ENCODE measurements at places on chromosomes 16 and 17.

DNA sequence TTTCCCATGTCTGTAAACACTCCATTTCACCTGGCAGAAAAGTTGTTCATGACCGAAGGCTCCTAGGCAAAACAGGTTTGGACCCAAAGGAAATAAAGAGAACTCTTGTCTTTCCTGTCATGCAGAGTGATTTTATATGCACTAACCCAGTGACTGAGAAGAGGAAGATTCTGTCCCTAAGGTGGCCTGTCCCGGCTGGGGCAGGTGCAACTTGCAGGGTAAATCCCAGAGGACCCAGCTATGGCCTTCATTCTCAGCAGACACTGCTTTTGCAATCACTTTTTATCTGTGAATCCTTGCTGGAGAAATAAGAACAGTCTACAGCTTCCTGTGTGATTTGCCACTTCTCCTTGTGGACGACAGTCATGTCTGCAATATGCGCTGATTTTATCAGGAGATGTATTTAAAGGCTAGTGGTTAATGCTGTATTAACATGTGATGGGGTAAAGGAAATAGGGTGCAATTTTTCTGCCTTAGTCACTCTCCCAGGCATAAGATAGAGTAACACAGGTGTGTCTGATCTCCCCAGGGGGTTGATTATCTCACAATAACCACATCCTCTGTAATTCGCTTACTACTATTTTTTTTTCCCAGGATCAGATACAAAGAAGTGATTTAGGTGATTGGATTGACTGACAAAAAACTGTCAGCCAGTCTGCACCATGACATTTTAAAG lies 696.8 kb upstream of the SOX9 start:
- DNase-seq: no peak

DNA sequence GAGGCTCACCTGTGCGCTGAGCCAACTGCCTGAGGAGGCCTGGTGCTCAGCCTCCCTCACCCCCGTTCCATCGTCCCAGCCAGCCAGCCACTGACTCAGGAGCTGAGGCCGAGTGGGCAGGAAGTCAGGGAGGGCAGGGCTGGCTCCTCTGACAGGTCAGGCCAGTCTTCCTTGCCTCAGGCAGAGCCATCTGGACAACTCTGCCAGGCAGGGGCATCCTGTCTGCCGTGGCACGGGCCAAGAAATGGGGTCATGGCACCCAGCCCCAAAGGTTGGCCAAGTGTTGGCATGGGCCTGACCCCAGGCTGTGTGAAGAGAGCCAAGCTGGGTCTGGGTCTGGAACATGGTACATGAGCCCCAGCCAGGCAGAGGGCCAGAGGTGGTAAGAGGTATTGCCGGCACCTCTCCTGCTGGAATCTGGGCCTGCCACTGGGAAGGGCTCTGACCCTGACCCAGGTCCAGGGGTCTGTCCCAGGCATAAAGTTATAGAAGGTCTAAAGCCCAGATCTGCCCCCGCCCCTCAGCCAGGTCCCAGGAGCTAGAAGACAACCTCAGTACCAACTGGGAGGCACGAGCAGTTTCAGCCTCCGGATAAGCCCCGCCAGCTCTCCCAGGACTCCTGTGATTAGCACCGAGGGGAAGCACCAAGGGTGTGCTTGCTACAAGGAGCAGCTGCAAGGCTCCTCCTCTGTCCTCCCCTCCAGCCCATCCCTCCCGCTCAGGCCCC lies 2.5 kb upstream of the VASN start:
- no peak for DNase-seq

DNA sequence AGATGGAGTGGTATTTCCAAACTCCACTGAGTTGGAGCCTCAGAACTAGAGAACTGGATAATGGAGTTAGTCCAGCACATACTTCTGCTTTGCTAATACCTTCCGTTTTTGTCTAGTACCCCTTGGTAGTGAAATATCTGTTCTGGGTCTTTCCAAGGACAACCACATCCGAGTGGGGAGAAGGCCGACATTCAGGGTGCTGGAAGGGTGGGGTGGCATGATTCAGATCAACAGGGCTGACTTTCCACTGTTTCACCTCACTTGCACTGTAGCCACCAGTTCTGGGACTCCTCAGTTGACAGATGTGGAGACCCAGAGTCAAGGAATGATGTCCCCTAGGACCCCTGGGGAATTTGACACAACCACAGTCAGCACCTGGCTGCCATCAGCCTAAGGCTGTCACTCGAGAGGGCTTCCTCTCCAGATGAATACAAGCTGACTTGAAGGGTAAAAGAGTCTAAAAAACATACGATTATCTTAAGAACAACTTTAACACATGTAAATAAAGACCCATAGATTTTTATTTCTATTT lies 84.8 kb upstream of the HNF1B start:
- DNase-seq: no peak

DNA sequence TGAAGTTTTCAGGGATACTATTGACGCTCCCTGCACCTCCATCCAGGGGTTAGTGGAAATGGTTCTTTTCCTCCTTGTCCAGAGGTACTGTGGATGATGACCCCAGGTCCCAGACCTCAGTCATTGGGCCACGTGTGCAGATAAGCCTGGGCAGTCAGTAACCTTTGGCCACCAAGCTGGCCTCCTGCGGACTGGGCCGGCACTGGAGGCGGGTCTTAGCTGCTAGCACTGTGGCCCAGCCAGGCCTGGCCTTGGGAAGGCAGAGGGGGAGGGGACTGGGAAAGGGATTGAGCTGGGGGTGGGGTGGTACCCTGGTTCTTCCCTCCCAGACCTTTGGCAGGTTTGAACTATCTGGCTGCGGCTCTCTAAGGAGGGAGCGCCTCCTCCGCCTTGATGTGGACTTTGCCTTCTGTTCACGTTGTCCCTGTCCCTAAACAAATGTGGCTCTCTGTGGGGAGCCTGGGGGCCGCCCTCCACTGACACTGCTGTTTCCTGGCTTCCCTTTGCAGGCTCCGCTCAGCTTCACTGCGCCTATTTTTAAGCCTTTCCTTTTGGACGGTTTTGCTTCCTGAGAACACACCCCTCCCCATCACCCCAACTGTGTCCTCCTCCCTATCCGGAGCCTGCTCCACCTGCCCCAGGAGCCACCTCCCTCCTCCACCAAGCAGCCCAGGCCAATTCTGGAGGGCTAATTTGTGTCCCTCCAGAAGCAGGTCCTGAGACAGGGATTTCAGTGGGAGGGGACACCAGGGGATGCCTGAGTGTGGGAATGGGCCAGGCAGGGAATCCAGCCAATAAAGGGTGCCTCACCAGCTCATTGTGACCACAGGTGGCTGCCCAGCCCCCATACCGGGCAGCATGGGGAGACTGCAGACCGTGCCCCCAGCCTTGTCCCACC lies 251.9 kb downstream of the SEC14L1 start:
- no peak for DNase-seq

GRCh38 chr17:81451823-81452222 lies 56.6 kb downstream of the BAHCC1 start:
- no peak for DNase-seq

- no peak for DNase-seq
These were observed 985 bp upstream of the C17orf107 start for GRCh38 chr17:4898351-4898750.

- DNase-seq: no peak
These were observed 387.5 kb upstream of the HSBP1 start for GRCh38 chr16:83420206-83420760.

DNA sequence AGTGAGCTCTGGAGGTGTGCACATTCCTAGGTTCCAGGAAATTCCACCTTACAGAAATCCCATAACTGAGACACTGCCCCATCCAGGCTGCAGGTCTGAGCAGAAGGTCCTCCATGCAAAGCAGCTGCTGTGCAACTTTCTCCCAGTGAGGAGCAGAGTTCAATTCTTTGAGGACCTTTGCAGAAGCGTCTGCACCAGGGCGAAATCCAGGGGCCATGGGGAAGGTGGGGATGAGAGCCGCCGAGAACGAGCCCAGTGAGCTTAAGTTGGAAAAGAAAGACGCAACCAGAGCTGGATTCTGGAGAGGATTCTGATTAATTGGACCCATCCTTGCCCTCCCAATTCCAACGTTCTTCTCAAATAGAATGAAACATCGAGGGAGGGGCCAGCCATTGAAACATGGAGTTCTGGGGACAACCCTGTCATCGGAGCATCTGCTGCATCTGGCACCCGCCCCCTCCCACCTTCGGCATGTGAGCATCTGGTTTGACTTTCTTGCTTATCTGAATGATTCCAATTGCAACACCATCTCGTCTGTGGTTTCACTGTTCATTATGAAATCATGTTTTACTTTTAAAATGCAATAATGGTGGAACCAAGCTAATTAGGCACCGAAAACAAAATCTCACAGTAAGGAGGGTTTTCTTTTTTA lies 190.6 kb upstream of the FOXF1 start:
- DNase-seq: no peak

- DNase-seq: peak; percentile 53
These were observed 4.4 kb downstream of the CACNA1G start for GRCh38 chr17:50564916-50565315.

DNA sequence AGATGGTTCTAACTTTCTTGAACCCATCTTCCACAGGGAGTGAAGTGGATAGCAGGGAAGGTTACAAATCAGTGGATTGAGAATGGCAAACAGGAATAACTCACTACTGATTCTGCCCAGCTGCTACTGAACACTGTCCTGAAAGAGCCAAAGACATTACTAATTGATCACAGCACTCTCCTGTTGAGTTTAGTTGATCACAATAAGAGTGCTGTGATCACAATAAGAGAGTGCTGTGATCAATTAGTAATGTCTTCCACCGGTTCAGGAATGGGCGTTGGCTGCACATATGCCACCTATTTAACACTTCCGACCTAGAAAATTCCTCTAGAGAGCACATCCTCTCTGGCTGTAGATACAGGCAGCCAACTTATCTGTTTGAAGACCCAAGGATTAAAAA lies 11.4 kb downstream of the CFAP97D1 start:
- peak; percentile 49 for DNase-seq

DNA sequence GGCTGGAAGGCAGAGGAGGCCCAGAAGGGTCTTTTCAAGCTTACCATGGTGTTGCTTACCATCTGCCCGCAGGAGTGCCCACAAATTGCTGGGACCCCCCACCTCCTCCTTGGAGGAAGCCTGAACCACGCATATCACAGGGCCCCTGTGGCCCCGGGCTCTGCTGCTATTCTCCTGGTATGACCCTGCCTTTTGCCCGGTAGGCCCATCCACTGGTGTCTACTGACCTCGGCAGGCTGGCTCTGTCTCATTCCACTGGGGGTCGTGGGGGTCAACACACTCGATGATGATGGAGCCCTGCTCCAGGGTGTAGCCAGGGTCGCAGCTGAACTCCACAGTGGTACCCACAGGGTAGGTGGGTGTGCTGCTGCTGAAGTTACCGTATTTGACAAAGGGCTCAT lies 8.2 kb upstream of the PHF12 start:
- no peak for DNase-seq

- DNase-seq: no peak
These were observed 3.2 kb upstream of the IL17C start for GRCh38 chr16:88634994-88635670.

DNA sequence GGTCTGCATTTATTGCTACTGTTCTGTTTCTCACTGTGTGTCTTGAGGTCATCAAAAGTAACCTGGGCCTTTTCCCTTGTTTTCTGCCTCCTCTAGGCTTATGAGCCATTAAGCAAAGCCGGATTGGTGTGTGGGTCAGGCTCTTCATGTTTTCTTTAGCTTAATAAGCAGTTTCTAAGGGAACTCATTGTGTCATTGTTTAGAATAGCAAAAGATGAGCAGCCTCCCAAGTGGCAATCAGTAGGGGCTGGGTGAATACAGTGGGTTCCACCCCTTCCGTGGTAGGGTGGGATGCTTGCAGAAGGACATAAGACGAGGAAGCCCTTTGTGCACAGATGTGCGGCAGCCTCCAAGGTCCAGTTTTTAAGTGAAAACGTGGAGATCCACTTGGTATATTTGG lies 34.5 kb downstream of the ABCC1 start:
- DNase-seq: peak; percentile 47

- DNase-seq: no peak
These were observed 137.9 kb upstream of the GSE1 start for GRCh38 chr16:85475233-85475632.

DNA sequence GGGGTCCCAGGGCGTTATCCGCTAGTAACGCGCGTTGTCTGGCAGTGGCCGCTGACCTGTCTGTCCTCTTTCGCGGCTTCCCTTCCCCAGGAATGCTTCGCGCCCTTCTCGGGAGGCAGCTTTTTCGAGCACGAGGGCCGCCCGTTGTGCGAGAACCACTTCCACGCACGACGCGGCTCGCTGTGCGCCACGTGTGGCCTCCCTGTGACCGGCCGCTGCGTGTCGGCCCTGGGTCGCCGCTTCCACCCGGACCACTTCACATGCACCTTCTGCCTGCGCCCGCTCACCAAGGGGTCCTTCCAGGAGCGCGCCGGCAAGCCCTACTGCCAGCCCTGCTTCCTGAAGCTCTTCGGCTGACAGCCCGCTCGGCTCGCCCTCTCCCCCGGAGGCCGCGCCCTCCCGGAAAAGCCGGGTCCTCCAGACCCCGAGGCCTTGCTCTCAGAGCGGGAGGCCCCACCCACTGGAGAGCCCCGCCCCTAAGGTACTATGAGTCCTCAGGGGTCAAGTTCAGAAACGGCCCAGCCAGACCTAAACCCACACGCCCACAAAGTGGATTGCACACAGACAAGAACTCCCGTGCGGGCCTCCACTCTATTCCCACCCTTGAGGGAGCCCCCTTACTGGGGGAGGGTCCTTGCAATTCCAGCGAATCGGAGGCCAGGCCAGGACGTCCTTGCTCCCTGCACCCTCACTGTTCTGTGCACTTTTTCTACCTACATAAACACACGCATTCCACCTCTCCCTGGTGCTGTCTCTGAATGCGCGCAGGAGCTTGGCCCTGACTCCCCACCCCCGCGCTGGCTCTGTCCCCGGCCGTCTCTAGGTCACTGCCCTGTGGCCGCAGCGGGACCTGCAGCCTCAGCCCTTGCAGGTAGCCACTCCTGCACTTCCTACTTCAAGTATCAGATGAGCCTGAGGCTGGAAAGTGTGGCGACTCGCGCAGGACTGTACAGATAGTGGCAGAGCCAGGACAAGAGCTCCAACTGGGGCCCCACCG lies 5.4 kb upstream of the SLC5A2 start:
- no peak for DNase-seq

DNA sequence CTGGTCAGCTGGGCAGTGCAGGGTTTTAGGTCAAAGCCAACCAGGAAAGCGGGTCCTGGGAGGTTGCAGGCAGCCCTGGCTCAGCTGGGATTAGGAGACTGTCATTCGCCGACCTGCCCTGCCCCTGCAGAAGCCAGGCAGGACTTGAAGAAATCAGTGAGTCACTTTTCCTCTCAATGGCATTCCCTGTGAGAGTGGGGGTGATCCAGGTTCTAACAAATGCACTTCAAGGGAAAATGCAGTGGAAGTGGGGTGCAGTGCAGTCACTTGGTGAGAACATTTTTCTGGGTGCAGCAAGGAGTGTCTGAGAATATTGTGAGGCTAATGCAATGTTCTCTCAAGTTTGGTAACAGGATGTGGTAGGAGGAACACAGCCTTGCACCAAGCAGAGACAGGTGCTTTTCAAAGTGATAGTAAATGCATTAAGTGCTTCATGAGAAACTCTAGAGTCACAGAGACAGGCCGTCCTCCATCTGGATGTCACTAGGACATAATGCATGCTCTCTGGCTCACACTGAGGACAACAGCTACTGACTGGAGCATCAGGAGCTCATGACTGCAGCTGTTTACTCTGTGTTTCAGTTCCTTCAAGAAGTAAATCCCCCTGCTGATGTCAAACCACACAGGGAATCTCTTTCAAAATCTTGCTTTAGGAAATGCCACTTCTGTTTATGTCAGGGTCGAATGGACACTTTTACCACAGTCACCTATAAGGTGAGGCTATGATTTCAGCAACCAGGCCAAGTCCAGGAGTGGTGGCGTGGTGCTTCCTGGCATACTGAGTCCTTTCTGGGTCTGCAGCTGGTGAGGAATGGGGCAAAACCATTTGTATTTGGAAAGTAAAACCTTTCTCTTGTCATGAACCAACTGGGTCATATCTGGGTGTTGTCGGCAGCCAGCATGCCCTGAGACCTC lies 16.7 kb downstream of the CDK5R1 start:
- no peak for DNase-seq

- DNase-seq: no peak
These were observed 25.0 kb downstream of the SGSH start for GRCh38 chr17:80195141-80195540.
